ENCODE measurements at places on chromosomes 16 and 17. TPM values are rescaled to one million over a fixed set of nuclear protein-coding genes. Genes with fewer than 3 reads are reported as not detected.

DNA sequence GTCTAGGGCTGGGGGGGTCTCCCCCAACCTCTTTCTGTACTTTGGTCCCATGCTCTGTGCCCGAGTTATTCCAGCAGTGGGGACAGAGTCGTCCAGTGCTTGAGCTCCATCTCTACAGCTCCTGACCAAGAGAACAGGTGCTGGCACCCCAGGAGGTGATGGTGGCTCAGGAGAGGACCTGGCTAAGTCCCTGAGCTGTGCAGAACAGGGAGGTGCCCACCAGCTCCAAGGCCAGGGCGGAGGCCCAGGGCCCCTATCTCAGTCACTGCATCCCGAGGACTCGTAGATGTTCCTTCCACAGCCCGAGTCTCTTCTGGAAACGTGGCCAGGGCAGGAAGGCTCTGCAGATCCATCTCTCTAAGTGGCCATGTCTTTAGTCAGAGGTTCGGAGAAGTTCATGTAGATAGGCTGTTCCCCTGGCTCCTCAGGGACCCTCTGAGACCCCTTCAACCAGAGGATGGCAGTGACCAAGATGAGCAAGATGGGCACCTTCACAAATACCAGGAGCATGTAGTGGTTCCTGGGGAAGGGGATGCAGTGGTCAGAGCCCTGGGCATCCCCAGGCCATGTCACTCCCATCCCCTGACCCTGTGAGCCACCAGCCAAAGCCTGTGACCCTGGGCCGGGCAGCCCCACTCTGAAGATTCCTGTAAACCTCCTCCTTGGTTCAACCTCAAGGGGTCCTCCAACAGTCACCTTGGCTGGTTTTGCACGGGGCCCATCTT, 8.7 kb downstream of the CD300LB start:
- peak; percentile 39 for DNase-seq

GRCh38 chr17:36879624-36880131, 57.6 kb upstream of the LHX1 start:
- no peak for DNase-seq

- DNase-seq = no peak
These were observed 31.1 kb downstream of the C16orf82 start for GRCh38 chr16:27097800-27098230.

GRCh38 chr17:72471296-72471695, 350.5 kb downstream of the SOX9 start:
- no peak for DNase-seq

KRT27 gene
- total RNA-seq = not detected

KIF2B gene
- total RNA-seq = not detected

GAST gene
- total RNA-seq = not detected

DNA sequence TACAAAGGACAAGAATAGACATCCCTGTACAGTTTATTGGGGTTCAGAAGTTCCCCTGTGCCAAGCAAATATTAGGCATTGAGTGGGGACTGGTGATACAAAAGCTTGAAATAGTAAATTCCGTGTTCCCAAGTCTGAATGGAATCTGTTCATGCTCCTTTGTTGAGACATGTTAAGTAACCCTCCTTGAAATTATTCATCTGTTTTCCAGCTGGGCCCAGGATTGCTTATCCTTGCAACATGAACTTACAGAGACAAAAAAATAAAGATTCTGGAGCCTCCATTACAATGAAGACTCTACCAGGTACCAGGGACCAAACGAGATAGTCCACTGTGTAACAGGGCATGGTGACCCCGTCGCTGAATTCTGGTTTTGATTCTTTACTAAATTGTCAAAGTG, 6.1 kb upstream of the CCL8 start:
- no peak for DNase-seq

SLC22A31 gene
- not detected for total RNA-seq

DNA sequence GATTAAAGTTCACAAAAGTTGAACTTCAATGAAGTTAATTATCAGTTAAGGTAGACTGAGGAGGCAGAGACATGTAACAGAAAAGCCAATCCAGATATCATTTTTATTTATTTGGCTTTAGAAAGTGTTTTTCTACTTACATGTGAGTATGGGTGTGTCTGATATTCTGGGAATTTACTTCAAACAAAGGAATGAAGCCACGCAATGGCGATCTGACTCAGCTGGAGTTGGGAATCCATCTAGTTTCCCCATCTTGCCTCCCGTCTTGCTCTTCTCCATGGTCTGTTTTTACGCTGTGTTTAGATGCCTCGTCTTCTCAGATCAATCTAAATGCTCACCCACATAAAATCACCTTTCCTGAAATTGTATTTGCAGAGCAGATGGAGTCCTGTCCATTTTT, 1.7 kb upstream of the KCNJ16 start:
- no peak for DNase-seq

- DNase-seq = no peak
These were observed 137.1 kb downstream of the GAS7 start for GRCh38 chr17:10061111-10061845.

YBX2 gene
- total RNA-seq = not detected

Data from SJSA1 (cell line).